ENCODE measurements at places on chromosomes 12 and 14.

DNA sequence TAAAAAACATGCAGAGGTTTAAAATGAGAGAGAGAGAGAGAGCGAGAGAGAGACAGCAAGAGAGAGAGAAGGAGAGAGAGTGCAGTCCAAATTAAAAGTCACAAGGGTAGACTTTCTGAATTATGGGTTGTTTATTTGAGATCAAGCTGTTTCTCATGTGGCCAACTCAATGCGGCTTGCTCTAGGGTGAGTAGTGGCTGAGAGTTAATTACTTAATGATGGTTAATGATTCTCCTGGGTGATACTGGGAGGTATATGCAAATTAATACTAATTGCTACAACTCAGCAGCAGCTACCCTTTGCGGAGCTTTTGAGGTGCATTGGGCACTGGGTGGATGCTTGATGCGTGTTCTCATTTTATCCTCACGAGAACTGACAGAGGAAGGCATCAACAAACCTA lies 122.1 kb upstream of the NOS1 start:
- DNase-seq = no peak

DNA sequence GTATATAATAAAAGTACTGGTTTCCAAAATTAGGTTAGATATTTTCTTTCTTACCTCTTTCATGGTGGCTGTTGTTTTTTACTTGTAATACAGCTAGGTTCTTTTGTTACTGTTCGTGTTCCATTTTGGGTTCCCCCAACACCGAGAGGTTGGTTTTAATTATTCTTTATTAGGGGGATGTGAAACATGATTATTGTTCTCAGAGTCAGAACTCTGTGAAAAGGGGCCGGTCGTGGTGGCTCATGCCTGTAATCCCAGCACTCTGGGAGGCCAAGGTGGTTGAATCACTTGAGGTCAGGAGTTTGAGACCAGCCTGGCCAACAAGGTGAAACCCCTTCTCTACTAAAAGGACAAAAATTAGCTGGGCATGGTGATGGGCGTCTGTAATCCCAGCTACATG lies 108.1 kb downstream of the BICD1 start:
- no peak for DNase-seq

DNA sequence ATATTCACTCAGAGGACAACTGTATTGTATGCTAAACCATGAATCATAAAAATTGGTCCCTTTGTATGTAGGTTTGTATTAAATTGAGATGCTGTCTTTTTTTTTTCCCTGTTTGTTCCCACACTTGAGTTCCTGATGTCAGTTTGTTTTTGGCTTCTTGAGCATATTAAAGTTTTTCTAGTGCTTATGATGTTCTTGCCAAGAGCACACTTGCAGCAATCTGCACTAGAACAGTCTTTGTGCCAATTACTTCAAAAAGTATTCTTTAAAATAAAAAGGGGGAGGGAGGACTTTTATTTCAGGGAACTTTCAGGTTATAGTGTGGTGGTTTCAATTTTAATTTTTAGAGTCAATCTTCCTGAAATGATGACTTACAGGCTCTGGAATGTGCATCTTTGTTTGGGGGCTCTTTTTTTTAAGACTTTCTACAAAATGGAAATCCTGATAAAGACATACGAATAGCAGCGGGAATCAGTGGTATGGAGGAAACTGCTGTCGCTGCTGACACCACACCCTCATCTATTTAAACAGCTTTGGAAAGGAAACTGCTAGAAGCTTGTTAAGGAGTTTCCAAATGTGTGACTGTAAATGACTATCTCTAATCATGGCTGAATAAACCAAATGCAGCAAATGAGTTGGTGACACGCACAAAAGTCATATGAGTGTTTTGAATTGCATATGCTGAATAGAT lies 188.6 kb downstream of the EGLN3 start:
- DNase-seq = no peak

DNA sequence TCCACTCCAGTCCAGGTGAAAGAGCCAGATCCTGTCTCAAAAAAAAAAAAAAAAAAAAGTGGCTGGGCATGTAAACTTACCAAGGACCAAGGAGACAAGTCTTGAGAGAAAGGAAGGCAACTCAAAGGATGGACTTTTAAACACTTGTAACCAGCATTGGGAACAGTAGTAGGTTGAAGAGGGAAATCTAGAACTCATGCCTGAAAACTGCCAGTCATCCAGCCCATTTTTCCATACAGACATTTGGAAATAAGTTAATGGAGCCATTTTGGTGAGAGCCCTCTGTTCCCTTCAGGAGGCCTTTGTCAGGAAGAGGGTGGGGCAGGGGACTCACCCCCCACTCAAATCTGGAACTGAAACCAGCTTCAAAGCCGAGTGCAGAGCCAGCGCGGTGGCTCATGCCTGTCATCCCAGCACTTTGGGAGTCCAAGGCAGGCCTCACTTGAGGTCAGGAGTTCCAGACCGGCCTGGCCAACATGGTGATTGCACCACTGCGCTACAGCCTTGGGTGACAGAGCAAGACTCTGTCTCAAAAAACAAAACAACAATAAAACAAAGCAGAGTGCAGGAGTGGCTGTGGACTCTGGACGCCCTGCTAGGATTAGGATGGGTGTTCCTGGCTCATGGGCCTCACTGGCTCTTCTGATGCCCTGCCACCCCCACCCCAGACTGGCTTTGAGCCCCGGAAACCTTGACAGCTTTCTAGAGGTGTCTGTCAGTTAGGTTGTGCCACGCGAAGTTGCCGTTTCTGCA lies 1.6 kb upstream of the MLXIP start:
- no peak for DNase-seq

Measured in activated CD8-positive, alpha-beta memory T cell treated with anti-CD3 and anti-CD28 coated beads, Interleukin-2, amount 50 U/mL, for 4 hours (primary cell).